ENCODE measurements at places on chromosomes 13 and 19.
A peak's percentile ranks its signal among the peaks of the same experiment; 100 is the strongest.

DNA sequence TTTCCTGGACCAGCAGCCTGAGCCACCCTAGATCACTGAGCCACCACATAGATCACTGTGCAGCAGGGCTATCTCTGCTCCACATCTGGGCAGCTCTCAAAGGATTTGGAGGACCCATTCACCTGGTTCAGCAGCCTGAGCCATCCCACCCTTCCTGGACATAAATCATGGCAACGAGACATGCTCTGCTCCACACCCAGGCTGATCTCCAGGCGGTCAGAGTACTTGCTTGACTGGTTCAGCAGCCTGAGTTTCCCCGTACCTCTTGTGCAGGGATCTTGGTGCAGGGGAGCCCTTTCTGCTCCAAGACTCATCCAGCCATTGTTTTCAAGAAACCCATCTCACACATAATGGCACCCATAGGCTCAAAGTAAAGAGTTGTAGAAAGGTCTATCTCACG is 195.3 kb downstream of the LIG4 start:
- DNase-seq = no peak

- DNase-seq = no peak
Measured at GRCh38 chr13:57992416-57992815, 360.9 kb downstream of the PCDH17 start.

DNA sequence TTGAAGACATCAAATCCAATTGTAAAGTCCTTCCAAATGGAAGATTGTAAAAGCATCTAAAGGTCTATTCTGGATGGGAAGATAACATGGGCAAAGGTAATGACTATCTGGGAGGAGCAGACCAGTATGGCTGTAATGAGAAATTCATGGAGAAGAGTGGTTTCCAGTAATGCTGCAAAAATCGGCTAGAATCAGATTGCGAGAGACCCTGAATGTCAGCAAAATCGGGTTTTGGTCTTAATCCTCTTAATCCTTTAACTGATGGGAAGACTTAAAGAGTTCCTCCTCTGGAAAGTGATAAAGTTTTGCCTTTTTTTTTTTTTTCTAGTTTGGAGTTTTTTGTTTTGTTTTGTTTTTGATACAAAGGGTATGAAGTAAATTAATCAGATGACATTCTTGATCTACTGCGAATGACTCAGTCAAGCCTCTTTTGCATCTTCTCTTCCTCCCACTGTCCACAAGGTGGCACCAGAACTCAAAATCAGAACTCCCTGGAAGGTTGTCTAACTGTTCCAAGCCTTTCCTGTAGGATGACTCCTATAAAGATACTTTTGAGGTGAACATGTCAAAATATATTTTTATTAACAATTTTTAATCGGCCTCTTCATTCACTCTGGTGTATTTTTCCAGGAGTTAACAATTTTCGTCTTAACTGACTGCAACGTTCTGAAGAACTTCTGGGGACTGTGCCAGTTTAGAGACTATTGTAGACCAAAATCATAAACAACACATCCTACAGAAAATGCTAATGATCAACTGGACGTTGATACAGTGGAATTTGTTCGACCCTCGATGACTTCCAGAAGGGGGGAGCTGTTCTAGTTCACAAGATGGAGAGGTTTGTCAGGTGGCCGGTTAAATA is 213.3 kb upstream of the MIR17HG start:
- DNase-seq = no peak

DNA sequence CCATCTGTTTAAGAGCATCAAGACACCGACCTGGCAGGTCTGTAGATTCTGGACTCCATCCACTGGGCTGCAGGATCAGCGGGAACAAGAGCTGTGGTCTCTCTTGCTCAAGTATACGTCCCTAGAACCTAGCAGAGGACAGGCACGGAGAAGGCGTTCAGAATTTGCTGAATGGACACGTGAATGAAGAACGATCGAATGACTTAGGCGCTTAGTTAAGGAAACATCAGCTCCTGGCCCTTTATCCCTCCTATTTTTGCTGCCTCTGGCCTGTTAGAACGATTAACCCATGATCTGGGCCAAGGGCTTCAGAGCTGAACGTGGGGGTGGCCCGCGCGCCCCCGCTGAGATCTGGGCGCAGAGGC is 953 bp downstream of the DZIP1 start:
- DNase-seq = no peak

GRCh38 chr13:77177646-77178045 is 149.2 kb downstream of the MYCBP2 start:
- DNase-seq = no peak

GRCh38 chr19:30604657-30605056 is 232.5 kb downstream of the ZNF536 start:
- DNase-seq = no peak

DNA sequence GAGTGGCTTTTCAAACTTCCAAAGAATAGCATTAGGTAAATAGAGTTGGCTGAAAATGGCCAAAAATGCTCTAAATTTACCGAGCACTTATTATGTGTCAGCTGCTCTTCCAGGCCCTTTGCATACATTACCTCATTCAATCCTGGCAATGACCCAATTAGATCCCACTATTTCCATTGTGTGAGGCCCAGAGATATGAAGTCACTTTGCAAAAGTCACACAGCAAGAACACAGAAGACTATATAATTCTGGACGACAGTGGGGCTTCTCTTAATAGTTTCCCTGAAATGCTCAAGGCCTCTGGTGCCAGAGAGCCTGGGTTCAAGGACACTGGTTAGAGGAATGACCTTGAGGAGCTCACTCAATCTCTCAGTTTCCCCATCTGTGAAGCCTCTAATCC is 146.8 kb downstream of the IER2 start:
- DNase-seq = no peak

DNA sequence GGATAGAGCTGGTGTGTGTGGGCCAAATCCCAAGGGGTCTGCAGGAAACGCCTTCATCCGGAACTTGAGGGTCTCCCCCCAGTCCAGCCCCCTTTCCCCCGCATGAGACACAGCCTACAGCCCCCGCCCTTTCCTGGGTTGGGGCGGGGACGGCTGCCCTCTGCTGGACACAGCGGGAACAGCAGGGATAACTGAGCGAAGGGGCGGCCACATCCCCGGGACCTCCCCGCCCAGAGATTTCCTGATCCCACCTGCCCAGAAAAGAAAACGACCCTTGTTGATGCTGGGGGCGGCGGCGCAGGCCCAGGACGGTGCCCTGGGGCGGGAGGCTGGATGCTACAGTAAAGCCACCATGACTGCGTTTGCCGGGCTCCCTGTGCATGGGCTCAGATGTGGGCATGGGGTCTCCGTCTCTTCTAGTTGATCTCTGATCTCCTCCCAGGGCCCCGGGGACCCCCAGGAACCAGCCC is 14.2 kb downstream of the ONECUT3 start:
- DNase-seq = peak; percentile 92

DNA sequence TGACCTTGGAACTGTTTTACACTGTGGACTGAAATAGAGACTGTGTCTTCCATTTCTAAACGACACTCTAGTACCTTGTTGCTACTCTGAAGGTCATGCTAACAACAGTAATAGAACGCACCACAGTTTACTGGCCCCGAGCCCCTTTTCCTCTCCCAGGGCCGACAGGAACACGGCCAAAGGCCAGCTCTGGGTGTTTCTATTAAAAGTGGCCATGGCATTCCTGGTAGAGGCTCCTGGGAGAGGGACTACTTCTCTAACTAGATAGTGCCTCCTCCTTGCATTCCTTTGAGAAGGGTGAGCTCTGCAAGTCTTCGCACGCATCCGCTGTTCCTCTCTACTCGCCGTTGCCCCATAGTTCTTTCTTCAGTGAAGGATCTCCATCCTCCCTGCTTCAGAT is 18.7 kb upstream of the SIAH3 start:
- DNase-seq = no peak

DNA sequence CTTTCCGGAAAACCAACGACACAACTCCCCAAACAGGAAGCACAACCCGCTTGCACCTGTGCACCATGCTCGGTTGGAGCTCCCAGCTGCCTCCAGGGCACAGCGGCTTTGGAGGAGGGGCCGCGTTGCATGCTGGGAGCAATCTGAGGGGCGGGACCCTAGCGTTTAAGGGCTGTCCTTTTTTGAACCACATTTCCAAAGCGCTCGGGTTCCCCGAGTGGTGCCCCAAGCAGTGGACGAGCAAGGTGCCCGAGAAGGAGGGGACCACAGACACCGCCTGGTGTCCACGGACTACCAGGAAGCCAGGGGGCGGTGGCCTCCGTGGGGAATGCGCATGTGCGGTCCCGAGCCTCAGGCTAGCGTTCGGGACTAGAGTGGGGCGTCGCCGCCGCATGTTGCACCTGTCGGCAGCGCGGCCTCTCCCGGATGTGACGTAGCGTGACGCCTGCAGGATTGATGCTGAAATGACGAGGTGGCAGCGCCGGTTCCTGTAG is 11.9 kb upstream of the ZNF57 start:
- no peak for DNase-seq

GRCh38 chr13:106139377-106139776 is 396.1 kb downstream of the EFNB2 start:
- DNase-seq = no peak

DNA sequence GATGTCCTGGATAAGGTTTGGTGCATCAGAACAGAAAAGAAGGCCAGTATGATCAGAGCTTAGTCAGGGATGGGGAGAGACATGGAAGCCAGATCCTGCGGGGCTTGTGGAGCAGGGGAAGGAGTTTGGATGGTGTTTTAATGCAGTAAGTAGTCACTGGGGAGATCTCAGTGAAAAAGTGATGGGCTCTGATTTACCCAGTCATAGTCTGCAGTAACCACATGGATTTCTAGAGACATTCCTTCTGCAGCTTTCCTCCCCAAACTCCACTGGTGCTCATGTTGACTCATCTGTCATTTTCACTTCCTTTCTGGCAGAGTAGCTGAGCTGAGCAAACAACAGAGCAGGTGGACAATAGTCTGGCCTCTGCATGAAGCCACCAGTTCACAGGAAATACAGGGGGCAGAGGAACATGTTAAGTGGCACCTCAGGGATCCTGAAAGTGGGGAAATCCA is 144.1 kb downstream of the DPF1 start:
- DNase-seq = peak; percentile 97

DNA sequence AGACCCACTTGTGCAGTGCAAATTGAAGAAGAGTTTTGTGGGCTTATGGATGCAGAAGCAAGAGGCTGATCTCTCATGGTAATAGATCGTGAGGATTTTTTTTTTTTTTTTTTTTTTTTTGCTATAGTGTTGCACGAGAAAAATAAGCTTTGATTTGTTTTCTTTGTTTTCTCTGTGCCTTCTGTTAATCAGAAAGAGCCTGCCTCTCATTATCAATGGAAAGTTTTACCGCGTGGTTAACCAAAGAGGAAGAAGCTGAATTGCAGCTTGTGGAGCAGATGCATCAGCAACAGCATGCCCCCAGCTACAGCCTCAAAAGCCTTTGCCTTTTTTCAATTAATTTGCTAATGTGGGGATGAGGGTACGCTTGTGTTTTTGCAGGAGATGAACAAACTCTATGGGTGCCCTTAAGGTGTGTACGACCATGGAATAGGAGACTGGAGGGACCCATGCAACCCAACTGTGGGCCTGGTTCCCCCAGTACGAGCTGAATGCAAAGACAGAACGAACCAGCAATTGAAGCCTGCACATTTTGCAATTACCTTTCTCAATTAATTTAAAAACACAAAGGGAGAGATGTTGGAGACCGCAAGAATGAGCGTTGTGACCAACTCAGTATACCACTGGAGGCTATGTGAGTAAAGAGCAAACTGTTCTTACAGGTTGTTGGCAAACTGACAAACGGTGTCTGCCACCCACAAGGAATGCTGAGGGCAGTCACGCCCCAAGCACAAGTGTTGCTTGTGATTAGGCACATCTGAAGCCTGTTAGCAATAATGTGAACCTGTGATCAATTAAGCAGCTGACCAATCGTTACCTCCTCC is 58.6 kb upstream of the SPRY2 start:
- DNase-seq = no peak

DNA sequence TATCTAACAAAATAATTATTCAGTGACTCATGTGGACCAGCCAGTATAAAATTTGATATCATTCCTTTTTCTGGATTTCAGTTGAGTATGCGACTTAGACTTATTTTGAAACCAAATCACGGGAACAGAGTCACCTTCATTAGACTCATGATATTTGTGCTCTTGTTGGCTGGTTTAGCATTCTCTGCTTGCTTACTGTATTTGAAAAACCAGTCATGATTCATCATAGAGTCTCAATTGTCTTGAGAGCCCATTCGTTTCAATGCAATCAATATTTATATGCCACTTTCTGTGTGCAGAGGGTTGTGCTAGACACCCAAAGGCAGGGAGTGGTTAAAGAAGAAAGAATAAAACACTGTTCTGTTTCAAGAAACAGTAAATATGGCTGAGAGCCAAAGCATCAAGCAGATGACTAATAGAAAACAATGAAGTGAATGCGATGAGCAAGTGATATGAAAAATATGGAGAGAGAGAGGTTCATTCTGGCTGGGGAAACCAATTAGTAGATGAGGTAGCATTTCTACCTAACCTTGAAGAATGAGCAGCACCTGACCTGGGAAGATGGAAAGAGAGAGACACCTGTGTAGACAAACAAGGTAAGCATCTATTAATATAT is 99.6 kb upstream of the MBNL2 start:
- no peak for DNase-seq

DNA sequence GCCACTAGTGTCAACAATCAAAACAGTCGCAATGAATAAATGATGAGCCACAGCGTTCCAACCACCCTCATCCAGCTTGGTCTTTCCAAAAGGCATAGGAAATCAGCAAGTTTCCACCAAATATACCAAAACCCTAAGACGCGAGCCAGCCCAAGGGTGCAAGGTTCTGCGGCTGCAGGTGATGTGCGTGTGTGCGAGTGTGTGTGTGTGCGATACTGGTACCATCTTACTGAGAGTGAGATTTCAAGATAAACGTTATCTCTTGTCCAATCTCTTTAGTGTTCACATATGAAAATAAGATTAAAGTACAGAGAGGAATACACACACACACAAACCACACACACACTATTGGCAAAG is 895 bp upstream of the TRPC4 start:
- DNase-seq = no peak

GRCh38 chr19:38718747-38719543 is 25.3 kb downstream of the CAPN12 start:
- peak; percentile 91 for DNase-seq

GRCh38 chr19:11182994-11183393 is 14.4 kb downstream of the KANK2 start:
- no peak for DNase-seq

GRCh38 chr19:39265321-39265916 is 2.8 kb upstream of the IFNL2 start:
- peak; percentile 75 for DNase-seq

GRCh38 chr13:39767791-39768517 is 112.5 kb downstream of the COG6 start:
- no peak for DNase-seq

GRCh38 chr13:96862093-96862492 is 132.2 kb downstream of the OXGR1 start:
- no peak for DNase-seq

DNA sequence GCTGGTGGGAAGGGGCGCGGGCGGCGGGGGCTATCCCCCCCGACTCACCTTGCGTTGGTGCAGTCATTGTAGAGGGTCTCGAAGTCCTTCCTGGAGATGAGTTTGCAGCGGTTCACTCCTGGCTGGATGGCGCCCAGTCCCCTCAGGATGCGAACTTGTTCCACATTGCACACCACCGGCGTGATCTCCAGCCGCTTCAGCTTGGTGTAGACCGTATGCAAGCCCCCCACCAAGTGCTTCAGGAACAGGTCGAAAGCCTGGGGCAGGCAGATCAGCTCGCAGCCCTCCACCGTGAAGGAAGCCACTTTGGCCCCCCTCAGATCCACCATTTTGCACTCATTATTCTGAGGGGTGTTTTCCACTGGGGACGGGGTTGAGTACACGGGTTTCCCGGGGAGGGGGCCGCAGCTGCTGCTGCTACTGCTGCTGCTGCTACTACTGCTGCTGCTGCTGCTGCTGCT is 1.1 kb downstream of the DACH1 start:
- DNase-seq = peak; percentile 35

Data from 8988T (cell line).